ENCODE measurements at places on chromosomes 12 and 14.
A peak's percentile ranks its signal among the peaks of the same experiment; 100 is the strongest.

- DNase-seq, result no peak
Observed at GRCh38 chr12:92272061-92272964, 126.7 kb upstream of the BTG1 start.

DNA sequence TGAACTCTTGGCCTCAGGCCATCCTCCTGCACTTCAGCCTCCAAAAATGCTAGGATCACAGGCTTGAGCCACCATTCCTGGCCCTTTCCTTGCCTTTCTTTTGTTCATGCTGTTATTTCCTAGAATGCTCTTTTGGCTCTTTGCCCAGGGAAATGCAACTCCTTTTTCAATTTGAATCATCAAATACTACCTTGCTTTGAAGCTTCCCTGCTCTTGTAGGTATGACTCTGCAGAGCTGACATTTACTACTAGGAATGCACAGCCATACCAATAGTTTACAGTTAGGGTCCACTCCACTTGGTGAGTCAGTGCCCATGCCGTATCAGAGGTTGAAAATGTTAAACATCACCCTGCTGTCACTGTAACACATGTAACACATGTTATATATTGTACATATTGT, 107.0 kb upstream of the CRY1 start:
- DNase-seq, result no peak

DNA sequence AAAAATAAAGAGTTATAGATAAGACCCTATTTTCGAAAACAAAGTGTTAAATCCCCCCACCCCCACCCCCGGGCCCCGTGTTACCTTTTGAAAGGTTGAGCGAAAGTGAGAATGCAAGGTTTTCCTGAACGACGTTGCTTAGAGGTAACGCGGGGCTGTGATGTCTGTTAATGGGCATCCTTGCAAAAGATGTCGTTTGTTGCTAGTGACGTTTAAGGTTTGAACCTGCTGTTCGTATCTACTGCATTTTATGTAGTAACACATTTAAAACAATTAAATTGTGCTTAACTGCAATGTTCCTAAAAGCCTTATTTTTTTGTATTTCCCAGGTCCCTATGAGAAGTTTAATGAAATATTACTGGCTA, 1.2 kb downstream of the CPSF6 start:
- DNase-seq, result no peak

- no peak for DNase-seq
Observed at GRCh38 chr12:111925171-111925570, 83.1 kb downstream of the MAPKAPK5 start.

GRCh38 chr14:36505181-36505815, 14.7 kb downstream of the NKX2-1 start:
- DNase-seq, result no peak

- peak; percentile 88 for DNase-seq
Observed at GRCh38 chr12:130818635-130819576, 20.1 kb downstream of the STX2 start.

DNA sequence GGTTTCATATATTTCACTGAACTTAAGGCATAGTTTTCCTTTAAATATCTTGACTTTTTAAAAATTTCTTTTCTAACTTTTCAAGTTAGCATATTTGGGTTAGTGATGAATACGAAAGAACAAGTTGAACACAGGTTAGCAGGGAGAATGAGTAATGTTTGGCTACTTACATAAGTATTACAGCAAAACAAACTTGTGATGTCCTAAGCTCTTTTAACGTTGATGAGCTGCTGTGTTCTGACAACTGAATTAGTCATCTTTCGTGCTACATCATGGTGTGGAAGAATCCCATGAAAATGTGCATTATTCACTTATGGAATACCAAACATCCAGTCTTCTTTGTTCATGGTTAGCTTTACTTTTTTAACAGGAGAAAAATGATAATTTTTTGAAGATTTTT, 36.3 kb upstream of the PDZRN4 start:
- no peak for DNase-seq

GRCh38 chr12:107748472-107748871, 12.5 kb downstream of the PRDM4 start:
- no peak for DNase-seq

DNA sequence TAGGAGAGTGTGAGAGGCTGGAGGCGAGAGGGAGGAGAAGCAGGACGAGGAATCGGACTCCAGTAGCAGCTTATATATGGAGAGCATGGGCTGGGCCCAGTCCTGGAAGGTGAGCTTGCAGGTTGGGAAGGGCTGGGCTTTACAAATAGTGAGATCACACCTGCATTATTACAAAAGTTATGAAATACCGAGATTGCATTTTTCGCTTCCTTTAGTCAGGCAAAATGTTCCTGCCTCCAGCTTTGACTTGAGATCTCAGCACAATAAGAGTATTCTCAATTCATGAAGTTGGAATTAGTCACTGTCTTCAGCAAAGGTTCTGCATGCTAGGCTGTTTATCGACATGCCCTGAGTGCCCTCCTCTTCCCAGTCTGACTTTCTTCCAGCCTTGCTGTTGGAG, at the start of gene KRT6B:
TSS of gene KRT6B (minus strand) at position 46 of the 400 bp plus-strand sequence. CDS start 68 bp downstream, outside the sequence.
- DNase-seq, result no peak

DNA sequence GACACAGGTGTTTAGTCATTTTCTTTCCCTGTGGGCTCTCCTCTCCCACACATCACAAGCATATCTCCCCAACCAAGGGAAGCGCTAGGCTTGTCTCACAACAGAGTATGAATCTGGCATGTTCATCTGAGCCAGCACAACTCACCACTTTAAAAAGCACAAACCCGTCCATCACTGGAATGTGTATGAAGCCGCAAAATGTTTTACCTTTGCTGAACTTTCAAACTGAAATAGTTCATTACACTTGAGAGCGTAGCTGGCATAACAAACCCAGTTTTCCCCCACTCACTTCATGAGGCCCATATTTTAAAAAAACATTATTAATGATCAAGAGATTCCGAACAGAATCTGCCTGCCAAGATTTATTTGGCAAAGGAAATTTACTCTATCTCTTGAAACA, 15.8 kb downstream of the NID2 start:
- no peak for DNase-seq

- DNase-seq, result peak; percentile 56
Observed at GRCh38 chr12:105705765-105706164, 375.3 kb downstream of the C12orf75 start.

GRCh38 chr12:98456576-98457573, 58.5 kb upstream of the TMPO start:
- DNase-seq, result peak; percentile 56

- DNase-seq, result no peak
Observed at GRCh38 chr12:56300644-56301464, 724 bp upstream of the CS start.

GRCh38 chr12:1552171-1552570, 42.2 kb downstream of the FBXL14 start:
- no peak for DNase-seq

GRCh38 chr12:40248034-40248433, 23.2 kb downstream of the LRRK2 start:
- DNase-seq, result no peak

DNA sequence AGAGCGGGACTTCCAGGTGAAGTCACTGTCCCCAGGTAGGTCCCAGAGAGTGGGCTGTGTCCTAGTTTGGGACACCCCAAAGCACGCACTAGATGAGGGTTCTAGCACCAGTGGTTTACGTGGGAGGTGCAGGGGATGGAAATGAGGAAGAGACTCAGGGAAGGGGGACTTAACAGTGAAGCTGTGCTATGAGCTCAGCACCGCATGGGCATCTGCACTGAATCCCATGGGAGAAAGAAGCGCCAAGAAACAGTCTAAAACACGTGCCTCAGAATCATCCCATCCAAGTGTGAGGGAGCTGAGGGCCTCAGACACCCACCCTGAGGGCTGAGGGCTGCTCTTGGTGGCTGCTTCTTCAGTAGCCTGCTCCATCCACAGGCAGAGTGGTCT, 71.5 kb upstream of the ZFP36L1 start:
- no peak for DNase-seq

DNA sequence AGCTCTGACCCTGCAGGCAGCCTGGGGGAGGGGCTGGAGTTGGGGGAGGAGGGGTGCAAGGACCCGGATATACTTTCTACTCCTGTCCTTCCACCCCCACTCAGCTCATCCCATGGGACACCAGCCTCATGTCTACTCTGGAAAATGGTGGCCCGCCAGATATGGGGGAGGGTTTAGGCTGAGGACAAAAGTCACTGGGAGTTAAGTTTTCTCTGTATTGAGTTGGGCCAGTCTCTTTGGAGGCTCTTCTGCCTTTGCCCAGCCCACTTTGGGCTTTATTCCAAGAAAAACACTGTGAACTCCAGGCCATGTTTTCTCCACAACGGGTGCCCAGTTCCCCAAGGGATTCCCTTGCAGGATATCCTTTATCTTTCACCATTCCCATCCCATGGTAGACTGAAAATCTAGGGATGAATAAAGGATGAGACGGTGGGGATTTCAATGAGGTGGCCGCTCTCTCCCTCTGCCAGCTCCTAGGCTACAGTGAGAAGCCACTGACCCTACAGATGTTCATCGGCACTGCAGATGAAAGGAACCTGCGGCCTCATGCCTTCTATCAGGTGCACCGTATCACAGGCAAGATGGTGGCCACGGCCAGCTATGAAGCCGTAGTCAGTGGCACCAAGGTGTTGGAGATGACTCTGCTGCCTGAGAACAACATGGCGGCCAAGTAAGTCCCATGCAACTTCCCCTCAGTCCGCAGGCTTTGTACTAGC, 4.9 kb downstream of the NFATC4 start:
- DNase-seq, result no peak

DNA sequence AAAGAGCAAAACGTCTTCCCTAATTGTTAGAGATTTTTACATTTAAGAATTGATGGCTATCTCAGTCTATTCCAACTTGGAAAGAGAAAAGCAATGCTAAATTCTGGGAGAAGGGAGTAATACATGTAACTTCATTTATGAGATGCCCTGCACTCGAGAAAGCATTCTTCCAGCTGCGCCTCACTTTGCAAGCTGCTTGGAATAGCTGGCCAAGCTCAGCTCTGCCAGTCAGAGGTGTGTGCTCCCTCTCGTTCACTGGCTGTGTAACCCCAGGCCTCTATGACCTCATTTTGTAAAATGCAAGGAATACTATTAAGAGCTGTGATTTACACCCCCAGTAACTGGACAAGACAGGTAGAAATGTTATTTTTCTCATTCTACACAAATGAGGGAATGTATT, 79.1 kb downstream of the OTX2 start:
- no peak for DNase-seq

- no peak for DNase-seq
Observed at GRCh38 chr12:117261247-117261646, 71.0 kb upstream of the FBXO21 start.

- DNase-seq, result no peak
Observed at GRCh38 chr12:5512601-5512970, 80.7 kb downstream of the NTF3 start.

- DNase-seq, result no peak
Observed at GRCh38 chr14:82055515-82056115, 522.0 kb upstream of the SEL1L start.

DNA sequence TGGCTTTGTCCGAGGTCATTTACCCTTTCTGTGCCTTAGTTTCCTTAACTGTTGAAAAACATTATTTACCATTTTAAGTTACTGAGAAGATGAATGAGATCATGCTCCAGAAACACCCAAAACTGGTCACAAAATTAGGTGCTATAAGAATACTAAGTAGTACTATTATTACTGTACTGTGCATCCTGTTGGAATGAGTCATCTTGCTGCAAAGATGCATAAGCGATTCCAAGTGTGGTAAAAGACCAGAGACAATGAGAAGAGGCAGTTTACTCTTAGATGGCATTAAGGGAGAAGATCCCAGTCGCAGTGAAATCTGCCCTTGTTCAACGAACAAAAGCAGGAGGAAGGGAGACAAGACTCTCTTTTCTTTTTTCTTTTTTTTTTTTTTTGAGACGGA, 4.2 kb upstream of the PLEKHA5 start:
- no peak for DNase-seq

- peak; percentile 53 for DNase-seq
Observed at GRCh38 chr12:31117203-31118011, 43.7 kb downstream of the DDX11 start.

GRCh38 chr12:25404955-25405354, 148.1 kb downstream of the LMNTD1 start:
- no peak for DNase-seq

GRCh38 chr12:109582636-109583035, 9.0 kb downstream of the MVK start:
- no peak for DNase-seq

- DNase-seq, result no peak
Observed at GRCh38 chr12:51442324-51442723, 17.7 kb downstream of the SLC4A8 start.

DNA sequence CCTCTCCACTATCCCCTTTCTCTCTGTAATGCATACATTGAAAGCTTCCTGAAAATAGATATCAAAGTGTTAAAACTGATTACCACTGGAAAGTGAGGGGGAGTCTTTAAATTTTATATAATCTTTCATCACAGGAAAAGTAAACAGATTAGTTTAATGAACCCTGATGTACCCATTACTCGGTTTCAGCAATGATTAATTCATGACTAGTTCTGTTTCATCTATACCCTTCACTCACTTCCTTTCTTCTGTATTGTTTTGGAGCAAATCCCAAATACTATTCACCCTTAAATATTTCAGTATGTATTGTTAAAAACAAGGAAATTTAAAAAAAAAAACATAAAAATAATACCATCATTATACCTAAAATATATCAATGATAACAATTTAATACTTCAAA, 67.3 kb upstream of the TMCC3 start:
- DNase-seq, result no peak

- no peak for DNase-seq
Observed at GRCh38 chr14:56592746-56593544, 13.3 kb downstream of the TMEM260 start.

DNA sequence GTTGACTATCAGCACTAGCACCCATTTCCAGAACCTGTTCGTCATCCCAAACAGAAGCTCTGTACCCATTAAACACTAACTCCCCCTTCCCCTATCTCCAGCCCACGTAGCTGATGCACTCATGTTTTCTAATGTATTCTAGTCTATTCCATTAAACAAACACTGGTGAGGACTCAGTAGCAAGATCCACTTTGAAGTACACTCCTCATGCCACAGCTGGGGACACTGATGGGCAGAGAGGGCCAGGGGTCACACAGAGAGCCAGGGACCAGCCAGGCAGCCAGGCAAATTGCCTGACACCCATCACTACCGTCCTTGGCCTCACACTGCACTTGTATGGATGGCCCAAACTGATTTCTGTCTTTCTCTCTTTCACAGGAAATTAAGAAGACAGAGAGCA, 269.9 kb upstream of the DIO3 start:
- DNase-seq, result no peak

All from endothelial cell (in vitro differentiated cells).